Femur (tissue), 1 donor: ENCODE measurements at places on chromosomes 1 and 21.

DNA sequence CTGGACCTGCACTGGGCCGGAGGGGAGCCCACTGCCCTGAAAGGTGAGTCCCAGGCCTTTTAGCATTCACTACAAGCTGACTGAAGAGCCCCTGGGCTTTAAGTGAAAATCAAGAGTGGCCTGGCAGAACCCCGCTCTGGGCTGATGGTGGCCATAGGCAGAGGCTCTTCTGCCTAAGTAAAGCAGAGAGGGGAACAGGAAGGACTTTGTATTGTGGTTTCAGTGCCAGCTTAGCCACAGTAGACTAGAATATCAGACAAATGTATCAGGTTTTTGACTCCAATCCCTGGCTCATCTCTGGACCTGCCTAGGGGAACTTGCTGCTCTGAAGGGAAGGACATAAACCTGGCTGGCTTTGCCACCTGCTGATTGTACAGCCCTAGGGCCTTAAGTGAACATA, 10.2 kb upstream of the HENMT1 start:
- no peak for DNase-seq

DNA sequence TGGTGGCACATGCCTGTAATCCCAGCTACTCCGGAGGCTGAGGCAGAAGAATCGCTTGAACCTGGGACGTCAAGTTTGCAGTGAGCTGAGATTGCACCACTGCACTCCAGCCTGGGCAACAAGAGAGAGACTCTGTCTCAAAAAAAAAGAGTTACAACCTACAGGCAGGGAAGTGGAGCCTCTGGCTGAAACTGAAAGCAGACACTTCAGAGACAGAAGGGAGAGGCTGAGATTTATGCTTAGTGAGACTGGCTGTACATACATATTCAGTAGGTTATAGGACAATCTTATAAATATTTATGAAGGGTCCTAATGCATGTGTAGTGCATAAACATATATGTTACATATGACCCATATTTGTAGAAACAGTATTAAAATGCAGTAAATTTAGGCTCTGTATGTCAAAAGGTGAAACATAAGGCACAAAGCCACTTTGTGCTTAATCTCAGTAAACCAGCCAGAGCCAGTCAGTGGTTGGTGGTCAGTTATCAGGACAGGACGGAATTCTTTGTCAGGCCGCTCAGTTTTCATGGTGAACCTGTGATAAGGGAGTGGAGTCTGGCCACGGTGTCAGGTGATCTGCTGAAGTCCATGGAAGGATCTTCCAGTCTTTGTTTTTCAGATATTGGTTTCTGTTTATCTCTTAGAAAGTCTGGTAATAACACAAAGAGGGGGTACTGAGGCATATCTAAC, 13.7 kb downstream of the RHEX start:
- DNase-seq, result no peak

DNA sequence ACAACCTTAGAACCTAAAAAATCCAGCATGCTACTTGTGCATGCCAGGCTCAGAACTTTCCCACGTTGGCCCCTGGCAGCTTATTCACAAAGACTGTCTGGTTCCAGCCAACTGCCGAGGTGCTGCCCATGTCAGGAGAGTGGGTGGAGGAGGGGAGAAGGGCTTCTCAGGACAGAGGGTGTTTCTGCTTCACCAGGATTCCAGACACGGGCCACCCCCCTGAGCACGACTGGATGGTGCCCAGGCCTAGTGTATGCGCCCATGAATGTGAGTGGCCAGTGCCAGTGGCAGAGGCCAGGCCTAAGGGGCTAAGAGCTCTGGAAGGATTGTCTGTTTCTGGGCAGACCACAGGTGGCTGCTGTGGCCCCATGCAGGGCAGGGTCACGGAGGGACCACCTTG, 148.2 kb upstream of the COL6A1 start:
- DNase-seq, result no peak

GRCh38 chr1:62209931-62210595, 15.4 kb downstream of the L1TD1 start:
- no peak for DNase-seq

DNA sequence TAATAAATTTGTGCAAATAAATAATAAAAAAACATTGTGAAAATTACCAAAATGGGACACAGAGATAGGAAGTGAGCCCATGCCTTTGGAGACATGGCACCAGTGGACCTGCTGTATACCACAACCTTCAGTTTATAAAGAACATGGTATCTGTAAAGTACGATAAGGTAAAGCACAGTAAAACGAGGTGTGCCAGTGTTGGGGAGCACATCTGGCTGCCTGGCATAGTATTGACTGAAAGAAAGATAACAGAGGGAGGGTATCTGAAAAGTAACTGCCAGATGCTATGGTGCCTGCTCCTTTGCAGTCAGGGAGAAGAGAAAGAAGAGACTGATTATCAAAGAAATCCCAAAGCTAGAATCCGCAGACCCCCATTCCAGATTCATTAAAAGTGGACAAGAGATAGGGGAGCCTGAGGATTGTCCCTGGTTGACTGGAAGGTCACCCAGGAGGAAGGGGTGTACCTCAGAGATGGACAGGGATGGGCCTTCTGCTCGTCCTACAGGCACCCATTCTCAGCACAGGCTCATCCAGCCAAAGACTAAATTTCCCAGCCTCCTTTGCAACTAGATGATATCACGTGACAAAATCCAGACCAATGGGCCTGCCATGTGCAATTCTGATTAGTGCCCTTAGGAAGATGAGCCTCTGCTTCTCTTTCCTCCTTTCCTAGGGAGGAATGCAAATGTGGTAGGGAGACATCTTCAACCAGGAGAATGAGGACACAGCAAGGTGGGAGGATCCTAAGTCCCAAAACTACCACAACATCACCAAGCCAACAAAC, 12.9 kb upstream of the ETS2 start:
- DNase-seq, result no peak

- no peak for DNase-seq
Measured at GRCh38 chr1:64892576-64893573, 73.5 kb downstream of the JAK1 start.

GRCh38 chr1:201904579-201904978, 15.9 kb downstream of the SHISA4 start:
- DNase-seq, result no peak

DNA sequence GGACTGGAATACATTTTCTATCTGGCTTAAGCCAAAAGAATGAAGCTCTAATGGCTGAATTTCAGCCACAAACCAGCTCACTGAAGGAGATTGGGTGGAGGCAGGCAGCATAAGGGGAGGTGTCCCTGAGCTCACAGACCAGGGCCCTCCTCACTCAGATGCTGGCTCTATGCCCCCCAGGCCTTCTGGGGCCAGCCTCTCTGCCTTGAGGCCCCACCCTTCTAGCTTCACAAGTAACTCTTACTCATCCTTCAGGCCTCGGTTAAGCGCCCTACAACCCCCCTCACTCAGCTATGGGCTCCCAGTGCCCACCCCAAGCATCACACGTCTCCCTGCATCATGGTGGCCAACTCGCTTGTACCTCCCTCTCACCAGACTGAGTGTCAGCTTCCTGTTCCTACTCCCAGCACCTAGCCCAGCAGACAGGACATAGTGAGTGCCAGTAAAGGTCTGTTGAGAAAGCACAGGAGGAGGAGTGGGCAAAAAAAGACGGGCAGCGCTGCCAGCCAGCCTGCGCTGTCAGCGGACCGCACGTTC, 40.8 kb upstream of the GPR157 start:
- DNase-seq, result no peak

- no peak for DNase-seq
Measured at GRCh38 chr21:15255763-15256162, 191.0 kb upstream of the NRIP1 start.

GRCh38 chr1:218123968-218124367, 161.1 kb upstream of the RRP15 start:
- no peak for DNase-seq

DNA sequence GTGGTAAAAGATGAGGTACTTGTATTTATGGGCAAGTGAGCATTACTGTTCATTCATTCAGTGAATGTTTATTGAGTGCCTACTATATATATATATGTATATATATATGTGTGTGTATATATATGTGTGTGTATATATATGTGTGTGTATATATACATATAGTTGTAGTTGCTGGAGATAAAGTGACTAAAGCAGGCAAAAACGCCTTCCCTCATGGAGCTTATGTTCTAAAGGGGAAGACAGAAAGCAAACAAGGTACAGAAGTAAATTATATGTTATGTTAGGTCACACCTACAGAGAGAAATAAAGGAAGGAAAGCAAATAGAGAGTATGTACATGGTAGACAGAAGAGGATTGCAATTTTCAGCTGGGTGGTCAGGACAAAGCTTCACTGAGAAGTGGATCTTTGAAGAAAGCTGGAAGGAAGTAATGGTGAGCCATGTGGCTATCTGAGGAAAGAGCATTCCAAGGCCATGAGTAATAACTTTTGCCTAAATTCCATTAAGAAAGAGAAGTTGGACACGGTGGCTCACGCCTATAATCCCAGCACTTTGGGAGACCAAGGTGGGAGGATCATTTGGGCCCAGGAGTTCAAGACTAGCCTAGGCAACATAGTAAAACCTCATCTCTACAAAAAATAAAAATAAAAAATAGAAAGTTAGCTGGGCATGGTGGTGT, 33.5 kb upstream of the KLF17 start:
- no peak for DNase-seq

GRCh38 chr1:199983531-199983930, 44.0 kb upstream of the NR5A2 start:
- no peak for DNase-seq

DNA sequence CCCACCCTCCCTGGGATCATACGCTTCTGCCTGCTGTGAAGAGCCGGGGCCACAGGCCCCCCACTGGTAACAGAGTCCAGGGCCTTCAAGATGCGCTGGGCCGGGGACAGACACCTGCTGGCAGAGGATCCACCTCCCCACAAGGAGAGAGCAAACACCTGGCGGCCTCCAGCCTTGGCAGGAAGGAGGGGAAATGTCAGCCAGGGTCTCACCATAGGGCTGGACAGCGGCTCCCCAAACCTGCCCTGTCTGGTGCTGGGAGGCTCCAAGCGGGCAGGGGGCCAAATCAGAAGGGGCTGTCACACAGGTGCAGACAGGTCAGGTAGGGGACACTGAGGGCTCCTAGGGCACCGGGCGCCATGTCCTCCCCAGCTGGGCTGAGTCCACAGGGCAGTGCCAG, 58.9 kb downstream of the KCNAB2 start:
- peak; percentile 14 for DNase-seq

DNA sequence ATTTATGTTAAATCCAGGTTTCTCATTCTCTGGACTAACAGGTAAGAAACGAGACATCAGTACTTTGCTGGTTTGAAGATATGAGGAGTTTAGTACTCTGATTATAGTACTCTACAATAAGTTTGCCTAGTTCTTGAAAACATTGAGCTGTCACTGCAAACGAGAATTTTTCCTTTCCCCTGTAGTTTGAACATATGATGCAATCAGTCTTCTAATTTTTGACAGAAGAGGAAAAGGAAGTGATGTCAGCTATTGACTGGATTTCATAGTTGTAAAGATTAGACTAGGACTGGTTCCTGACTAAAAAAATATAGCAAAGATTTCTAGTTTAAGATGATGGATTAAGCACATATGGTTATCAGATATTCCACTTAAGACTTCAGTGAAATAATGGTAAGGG, 461.9 kb downstream of the LRRIQ3 start:
- DNase-seq, result no peak

DNA sequence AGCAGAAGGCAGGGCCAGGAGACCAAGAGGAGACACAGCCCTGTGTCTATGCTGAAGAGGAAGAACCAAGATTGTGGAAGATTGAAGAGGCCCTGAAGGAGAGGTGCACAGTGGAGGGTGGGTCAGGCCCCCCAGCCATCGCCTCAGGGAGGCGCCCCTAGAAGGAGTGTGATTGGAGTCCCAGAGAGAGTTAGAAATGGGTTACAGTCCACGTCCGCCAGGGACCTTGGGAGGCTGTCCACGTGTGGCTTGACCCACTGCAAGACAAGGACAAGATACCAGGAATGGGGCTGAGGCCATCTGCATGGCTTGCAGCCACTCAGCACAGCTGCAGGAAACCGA, 375.1 kb downstream of the NPHP4 start:
- no peak for DNase-seq

GRCh38 chr1:225343618-225344017, 84.2 kb downstream of the LBR start:
- no peak for DNase-seq

- DNase-seq, result no peak
Measured at GRCh38 chr1:150553392-150554085, 4.3 kb downstream of the ADAMTSL4 start.

GRCh38 chr1:223219846-223220610, 77.0 kb upstream of the TLR5 start:
- no peak for DNase-seq

GRCh38 chr1:35287807-35288640, 19.5 kb downstream of the ZMYM4 start:
- no peak for DNase-seq

GRCh38 chr1:193827516-193827915, 641.1 kb upstream of the B3GALT2 start:
- no peak for DNase-seq

DNA sequence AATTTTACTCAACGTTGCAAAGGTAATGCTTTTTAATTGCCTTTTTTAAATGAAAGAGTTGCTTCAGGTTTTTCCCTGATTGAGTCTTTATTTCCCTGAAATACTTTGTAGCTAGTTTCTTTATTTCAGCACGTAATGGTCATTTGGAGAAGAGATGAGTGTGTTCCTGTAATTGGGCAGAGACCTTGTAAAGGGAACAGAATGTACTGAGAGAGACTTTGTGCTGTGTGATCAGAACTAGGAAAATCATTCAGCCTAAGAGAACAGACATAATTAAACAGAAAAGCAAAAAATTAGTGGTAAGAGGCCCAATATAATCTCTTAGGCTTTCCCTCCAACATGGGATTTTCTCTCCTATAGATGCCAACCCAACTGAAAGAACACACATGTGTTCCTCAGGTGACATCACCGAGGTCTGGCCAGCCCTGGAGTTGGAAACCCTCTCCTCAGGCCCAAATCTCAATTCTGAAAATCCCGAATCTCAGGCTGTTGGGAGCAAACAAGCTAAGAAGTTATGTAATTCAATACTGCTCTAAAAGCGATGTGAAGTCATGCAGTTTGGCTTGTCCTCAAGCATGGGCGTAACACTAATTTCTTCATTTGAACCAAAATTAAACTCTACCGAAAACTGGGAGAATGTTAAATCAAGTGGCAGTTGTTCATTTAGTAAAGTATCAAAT, 102.0 kb downstream of the TGFB2 start:
- no peak for DNase-seq

GRCh38 chr1:39800471-39800835, 11.8 kb upstream of the BMP8B start:
- no peak for DNase-seq

DNA sequence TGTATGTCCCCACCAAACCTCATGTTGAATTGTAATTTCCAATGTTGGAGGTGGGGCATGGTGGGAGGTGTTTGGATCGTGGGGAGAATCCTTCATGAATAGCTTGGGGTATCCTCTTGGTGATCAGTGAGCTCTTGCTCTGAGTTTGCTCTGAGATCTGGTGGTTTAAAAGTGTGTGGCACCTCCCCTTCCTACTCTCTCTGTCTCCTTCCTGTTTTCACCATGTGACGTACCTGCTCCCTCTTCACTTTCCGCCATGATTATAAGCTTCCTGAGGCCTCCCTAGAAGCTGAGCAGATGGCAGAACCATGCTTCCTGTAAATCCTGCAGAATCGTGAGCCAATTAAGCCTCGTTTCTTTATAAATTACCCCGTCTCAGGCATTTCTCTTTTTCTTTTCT, 40.0 kb upstream of the OSBPL9 start:
- DNase-seq, result no peak

GRCh38 chr1:18816808-18817207, 42.7 kb downstream of the TAS1R2 start:
- DNase-seq, result no peak

- DNase-seq, result no peak
Measured at GRCh38 chr1:183124259-183124658, 61.8 kb upstream of the LAMC2 start.

GRCh38 chr1:47842228-47842919, 154.8 kb downstream of the TRABD2B start:
- peak; percentile 6 for DNase-seq
